ENCODE measurements at places on chromosomes 4 and X.
A peak's percentile ranks its signal among the peaks of the same experiment; 100 is the strongest.

- no peak for DNase-seq
Measured at GRCh38 chr4:147616849-147617172, 386 bp upstream of the TMEM184C start.

DNA sequence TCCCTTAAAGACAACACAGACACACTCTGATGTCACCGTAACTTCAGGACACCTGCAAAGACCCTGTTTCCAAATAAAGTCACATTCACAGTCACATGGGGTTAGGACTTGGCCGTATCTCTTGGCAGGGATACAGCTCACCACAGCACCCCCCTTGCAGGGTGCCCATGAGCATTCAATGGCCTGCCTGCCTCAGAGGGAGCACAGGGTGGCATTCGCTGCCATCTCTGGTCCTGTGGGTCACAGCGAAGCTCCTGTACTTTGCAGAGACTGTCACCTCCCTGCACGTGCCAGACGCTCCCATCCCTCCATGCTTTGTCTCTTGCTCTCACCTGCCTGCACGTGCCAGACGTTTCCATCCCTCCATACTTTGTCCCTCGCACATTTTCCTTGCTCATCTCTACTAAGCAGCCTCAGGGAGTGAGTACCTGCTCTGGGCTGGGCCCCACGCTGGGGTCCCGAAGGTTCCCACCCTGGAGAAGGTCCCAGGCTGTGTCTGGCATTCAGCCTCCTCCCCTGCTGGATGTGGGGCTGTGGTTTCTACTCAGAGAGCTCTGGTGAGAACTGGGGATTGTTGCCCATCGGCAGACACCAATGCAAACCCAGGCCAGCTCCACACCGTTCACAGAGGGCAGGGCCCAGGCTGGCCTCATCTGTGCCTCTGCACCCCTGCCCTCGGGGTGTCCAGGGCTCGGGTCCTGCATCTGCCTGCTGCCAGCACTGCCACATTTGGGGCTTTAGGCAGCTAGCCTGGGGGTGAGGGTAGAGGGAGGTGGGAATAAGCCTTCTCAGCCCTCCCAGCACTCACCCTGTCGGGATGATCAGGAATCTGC is 15.8 kb downstream of the HTRA3 start:
- DNase-seq = no peak

DNA sequence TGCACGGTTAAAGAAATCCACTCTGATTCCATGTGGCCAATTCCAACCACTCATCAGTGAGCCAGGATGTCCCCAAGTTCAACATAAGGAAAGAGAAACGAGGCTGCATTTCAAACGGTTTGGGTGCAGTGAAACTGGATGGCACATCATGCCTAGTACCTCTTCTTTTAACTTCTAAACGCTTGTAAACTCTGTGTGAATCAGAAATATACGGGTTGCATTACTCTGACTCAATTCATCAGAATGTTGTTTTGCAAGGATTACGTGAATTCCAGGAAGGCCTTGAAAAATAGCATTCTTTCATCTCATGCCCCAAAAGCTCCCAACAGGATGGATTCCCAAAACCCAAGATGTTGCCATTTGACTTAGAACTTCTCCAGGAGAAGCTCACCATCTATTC is 270.4 kb downstream of the LDB2 start:
- DNase-seq = no peak

DNA sequence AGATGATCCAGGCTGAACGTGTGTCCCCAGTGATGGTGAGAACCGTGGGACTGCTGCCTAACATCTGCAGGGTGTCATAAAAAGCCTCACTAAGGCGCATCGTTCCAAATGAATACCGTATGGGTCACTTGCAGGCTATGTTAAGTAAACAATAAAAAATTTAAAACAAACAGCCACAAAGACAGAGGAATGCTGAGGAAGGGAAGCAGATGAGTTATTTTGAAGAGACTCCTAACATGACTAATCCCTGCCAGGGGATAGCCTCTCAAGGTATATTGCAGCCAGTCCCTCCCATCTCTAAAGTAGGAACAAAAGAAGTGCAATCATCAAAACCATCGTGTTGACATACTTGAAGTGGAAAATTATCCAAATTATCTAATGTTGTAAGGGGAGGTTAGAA is 83.8 kb downstream of the UNC5C start:
- no peak for DNase-seq

- DNase-seq = no peak
Measured at GRCh38 chr4:178316211-178316610, 874.0 kb upstream of the AGA start.

GRCh38 chr4:57168982-57169381 is 58.8 kb upstream of the IGFBP7 start:
- no peak for DNase-seq

GRCh38 chrX:2697306-2697705 is 6.2 kb downstream of the CD99 start:
- DNase-seq = no peak

DNA sequence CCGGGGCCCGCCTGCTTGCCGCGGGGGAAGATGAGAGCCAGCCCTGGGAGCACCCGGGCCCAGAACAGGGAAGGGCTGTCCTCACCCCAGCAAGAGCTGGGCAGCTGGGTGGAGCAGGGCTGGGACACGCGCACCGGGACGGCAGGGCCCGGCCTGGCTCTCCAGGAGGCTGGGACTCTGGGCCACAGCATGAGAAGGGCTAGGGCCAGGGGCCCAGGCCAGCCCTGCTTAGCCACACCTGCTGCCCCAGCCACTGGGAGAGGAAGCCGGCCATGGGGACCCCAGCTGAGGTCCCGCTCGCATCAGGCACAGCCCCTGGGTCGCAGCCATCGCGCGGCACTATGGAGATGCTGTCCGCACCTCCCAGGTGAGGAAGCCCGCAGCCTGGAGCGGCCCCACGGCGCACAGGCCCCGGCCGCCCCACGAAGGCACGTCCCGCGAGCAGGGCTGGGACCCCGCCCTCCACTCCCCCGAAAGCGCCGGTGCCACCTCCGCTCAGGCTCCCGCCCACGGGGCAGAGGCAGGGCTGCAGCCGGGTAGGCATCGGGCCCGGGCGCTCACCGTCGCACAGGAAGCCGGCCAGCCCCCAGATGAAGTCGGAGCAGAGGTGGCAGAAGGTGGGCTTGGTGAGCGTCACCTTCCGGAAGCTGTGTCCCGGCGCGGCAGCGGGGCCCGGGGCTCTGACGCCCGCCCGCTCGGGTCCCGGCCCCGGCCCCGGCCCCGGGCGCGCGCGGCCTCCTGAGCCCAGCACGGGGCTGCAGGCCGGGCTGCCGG is 531 bp downstream of the DGKQ start:
- DNase-seq = peak; percentile 39

DNA sequence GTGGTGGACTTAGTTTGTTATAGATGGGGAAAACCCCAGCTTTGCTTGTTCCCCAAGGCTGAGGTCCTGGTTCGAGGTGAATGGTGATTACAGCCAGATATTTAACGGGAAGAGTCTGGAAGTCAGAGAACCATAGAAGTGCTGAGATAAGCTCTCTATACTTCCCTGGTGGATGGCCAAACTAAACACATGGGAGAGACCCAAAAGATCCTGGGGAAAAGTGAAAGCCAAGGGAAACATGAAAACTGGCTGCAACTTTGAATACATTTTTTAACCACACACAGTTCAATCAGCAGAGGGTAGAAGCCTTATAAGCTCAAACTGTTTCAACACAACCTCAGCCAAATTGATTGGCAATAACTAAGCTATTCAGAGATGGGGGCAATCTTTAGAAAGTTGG is 29.3 kb upstream of the SRPX start:
- no peak for DNase-seq

GRCh38 chr4:7383266-7383665 is 51.5 kb downstream of the PSAPL1 start:
- DNase-seq = no peak

- DNase-seq = no peak
Measured at GRCh38 chr4:6914448-6914847, 4.8 kb downstream of the TBC1D14 start.
